ENCODE measurements at places on chromosomes 12 and 14.

DNA sequence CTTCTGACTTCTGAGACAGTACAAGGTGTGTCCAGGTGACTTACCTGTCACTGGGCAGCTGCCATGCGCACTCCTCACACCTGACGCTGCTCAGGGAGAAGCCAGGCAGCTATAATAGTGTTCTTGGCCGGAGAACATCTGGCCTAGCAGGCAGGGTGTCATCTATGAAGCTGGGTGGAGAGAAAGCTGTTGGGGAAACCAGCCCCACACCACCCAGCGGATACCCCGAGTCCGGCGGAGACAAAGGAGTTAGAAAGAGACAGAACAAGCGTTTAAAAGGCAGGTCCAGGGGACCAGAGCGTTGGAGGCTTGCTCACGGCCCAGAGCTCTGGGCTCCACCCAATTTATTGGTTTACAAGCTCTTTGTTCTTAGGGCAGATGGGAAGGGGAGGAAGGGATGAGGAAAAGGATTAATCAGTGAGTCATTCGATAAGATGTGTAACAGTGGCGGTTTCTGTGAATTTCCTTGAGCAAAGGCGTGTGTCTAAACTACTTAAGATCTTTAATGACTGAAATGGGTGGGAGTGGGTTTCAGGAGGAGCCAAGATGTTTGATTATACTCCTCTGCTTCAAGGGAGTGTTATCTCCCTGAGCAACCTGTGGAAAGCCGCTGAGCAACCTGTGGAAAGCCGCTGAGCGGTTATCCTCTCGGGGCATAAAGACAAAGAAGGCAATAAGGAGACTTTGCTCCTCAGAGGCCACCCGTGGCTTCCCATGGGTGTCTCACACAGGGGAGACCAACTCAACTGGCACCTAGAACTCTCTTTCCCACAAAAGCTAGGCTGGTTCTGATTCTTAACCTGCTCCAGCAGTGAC, at the start of gene GALNT8:
Gene GALNT8, plus strand, starts transcription at position 580 of the 816 bp plus-strand sequence. CDS start 278 bp downstream, outside the sequence.
- no peak for DNase-seq

- DNase-seq = no peak
Measured at GRCh38 chr14:35519986-35520385, 14.0 kb upstream of the INSM2 start.

- no peak for DNase-seq
Measured at GRCh38 chr12:48774516-48774915, 14.4 kb downstream of the ADCY6 start.

- DNase-seq = no peak
Measured at GRCh38 chr14:105499256-105500035, 8.4 kb downstream of the TEDC1 start.

DNA sequence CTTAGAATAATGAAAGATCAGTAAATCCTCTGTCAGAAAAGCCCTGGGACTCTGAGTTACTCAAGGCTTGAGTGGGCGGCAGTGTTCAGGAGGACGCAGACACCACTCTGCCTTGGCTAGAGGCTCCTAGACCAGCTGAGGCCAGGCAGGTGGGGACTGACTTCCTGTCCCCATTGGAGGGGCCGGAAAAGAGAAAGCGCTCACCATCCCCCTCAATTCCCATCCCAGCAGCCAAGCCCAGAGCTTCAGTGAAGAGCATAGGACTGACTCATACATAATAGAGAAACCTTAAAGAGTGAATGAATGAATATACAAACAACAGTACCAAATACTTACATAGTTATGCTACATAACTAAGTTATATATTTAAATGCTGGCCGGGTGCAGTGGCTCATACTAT, 62.0 kb downstream of the PLEKHG7 start:
- no peak for DNase-seq
